NCI-H524 (cell line): ENCODE measurements at places on chromosomes 3 and 15.
A peak's percentile ranks its signal among the peaks of the same experiment; 100 is the strongest.

DNA sequence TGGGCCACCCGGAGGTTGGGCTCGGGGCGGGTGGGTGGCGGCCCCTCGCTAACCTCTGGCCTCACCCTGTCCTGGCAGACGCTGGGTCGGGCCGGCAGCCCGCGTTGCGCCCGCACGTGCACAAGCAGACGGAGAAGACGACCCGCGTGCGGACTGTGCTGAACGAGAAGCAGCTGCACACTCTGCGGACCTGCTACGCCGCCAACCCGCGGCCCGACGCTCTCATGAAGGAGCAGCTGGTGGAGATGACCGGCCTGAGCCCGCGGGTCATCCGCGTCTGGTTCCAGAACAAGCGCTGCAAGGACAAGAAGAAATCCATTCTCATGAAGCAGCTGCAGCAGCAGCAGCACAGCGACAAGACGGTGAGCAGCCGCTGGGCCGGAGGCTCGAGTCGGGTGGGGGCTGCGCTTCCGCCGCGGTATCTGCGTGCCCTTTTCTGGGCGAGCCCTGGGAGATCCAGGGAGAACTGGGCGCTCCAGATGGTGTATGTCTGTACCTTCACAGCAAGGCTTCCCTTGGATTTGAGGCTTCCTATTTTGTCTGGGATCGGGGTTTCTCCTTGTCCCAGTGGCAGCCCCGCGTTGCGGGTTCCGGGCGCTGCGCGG lies 3.7 kb downstream of the ISL2 start:
- no peak for DNase-seq

GRCh38 chr3:130569461-130570365 lies 52.7 kb downstream of the COL6A6 start:
- no peak for DNase-seq

DNA sequence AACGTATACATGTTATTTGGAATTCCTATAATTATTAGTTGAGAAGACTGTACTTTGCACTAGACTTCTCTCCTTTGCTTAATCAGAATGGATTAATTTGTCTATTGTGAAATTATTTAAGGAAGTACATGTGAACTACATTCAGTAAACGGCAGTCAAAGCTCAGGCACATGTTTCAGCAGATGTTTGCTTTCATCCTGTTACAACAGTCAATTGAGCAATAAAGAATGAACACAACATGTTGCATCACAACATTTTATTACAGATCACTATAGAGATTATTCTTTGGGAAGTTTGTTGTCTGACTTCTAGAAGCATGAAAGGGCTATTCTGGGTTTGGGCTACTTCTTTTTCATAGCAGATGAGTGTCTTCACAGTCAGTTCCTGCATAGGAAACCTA lies 39.2 kb downstream of the RAB27A start:
- DNase-seq = no peak

DNA sequence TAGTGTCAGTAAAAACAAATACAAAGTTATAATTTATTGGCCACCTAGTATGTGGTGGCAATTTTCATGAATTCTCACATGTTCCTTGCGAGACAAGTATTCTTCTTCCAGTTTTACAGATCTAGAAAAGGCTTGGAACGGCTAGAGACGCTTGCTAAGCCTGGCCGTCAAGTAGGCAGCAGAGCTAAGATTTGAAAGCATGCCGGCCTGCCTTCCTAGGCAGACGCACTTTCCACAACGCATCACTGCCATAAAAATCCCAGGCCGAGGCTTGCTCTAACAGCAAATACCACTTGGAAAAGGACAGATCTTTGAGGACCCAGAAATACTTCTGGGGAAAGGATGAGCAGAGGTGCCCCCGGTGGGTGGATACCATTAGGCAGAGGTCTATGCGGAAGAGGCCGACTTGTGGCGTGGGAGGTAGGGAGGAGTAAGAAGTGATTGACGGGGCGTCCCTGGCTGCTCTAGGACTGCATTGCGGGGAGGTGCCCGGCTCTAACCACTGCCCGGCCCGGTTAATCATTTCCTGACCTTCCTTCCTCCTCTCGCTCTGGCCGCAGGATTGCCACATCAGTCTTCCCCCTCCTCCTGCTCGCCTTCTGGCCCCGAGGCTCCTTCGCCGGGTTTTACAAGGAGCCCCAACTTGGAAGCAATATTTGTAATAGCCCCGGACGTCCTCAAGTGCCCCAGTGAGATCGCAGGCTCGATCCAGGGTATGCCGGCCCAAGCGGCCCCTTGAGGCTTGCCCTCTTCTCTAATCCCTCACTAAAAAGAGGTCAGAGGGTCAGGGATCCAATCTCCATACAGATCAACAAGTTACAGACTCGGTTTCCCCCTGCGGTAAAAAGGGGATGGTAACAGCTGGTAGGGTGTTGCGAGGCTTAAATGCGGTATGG lies 1.3 kb upstream of the USP3 start:
- no peak for DNase-seq

GRCh38 chr3:114994554-114995341 lies 152.3 kb downstream of the ZBTB20 start:
- no peak for DNase-seq

- DNase-seq = no peak
These were observed 120.8 kb upstream of the HACD2 start for GRCh38 chr3:123705488-123706285.

DNA sequence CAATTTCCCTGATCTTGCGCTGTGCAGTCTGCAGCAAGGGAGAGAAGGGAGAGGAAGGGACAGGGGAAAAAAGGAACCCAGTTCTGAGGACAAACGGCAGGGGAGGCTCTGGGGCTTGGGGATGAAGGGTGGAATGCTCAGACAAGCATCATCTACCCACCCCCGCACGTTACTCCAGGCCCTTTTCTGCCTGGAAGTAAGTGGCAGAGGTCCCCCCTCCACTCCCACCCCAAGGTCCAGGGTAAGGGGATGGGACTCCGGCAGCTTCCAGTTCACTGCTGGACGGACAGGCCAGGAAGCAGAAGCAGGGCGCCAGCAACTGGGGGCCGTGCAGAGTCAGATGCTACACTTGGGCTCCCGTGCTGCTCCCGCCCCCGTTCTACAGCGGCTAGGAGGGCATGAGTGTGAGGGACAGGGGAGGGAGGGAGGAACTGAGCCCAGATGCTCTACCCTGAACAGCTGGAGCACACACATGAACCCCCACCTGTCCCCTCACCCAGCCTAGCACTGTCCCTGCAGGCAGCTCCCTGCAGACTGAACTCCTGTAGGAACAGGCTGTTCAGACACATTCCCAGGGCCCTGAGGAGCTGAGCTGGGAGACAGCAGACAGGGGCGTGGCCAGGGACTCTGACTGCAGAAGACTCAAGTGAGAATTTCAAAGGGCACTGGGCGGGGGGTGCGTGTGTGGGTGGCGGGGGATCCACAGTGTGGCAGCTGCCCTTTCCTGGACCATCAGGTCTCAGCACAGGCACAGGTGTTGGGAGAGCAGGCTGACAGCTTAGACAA lies 59.7 kb downstream of the SENP2 start:
- DNase-seq = peak; percentile 69

DNA sequence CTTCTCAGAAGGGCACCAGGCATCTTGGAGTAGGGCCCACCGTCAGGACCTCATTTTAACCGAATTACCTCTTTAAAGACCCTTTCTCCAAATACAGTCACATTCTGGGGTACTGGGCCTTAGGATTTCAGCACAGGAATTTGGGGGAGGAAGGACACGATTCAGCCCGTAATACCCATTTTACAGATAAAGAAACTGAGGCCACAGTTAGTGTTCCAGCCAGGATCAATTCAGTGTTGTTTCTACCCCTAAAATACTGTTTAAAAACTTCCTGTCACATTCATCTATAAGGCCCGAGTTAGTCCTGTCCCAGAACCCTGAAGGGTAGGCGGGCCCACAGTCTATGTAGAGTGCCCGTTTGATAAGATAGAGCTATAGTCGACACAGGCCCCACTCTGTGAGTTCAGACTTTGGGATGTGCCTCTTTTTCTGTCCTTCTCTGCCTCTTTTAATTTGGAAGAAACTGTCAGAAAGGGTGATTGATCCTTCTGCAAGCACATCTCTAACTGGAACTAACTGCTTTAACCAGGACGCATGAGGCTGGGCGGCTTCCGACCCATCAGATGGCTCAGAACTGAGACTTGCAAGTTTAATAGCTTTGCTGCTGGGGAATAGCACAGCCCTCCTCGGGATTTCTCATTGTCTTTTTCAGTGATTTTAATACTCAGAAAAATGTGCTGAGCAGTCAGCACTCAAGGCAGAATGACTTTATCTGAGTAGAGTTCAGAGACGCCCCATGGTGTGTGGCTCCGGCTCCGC lies 19.5 kb downstream of the BFSP2 start:
- DNase-seq = no peak

DNA sequence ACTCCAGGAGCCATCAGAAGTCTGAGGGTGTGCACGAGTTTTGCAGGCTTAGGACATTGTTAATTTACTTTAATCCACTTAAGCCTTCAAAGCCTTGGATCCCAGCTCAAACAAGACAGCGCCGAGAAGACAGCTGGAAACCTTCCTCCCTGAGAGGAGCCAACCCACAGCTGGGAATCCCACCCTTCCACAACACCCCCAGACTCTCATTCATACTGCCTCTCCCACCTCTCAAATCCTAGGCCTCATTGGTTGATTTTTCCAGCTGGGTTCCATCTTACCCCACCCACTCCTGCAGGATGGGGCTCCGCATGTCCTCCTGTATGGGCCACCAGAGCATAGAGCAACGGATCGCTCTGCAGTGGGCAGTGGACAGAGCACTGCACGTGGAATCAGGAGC lies 80.4 kb downstream of the SEMA5B start:
- peak; percentile 91 for DNase-seq

DNA sequence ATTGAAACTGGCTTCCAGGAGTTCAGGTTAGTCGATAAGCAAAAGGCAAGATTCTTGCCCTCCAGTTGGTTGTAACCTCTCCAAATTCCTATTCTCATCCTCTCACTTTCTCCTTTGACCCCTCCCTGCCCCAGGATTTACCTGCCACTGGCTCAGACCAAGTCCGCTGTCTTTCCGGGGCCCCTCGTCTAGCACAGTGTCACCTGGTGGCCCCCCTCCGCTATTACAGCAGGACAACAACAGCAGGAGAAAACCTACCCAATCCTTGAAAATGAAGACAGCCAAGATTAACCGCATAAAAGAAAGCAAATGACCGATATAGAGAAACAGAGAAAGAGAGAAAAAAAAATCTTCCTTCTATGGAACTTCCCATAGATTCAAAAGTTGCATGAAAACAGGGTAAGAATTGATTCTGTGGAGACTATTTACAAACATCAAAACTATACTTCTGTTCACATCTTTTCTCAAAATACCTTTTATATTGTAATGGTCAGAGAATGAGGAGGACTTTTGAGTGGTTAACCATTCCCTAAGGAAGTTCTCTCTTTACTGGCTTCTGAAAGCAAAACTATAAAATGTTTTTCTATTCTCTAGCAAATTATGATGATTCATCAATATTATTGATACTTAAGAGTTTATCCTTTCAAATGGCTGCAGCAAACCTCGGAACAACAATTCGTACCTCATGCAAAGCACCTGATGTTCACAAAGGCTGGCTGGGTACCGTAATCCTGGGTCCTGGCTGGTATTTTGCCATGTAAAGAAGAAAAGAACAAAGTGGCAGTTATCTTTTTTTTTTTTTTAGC lies 10.0 kb upstream of the ST8SIA2 start:
- no peak for DNase-seq

DNA sequence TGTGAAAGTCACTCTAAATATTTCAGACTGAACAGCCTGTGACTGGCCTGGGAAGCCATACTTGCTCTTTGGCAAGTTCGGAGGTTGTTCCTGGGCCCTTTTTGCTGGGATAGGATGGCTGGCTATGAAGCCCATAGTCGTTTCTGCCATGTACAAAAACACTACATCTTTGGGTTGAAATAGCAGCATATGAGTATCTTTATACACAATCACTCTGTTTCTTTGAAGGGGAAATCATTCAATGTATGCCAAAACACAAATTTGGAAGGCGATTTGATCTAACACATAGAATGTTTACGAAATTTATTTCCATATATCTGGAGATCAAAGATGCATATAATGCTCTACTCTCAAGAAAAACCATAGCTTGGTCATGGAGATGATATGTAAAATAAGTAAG lies 192.9 kb downstream of the SQOR start:
- no peak for DNase-seq

DNA sequence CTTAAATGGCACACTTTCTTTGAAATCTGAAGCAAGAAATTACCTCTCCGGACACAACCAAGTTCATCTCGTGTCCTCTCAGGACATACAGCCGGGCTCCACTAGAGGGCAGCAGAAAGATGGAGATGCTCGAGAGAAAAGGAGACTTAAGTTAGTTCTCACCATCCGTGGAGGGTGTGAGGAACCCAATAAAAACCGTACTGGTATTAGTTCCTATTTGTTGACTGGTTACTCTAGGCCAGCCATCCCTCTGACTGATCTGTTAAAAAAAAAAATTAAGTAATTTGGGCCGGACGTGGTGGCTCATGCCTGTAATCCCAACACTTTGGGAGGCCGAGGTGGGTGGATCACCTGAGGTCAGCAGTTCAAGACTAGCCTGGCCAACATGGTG lies 7.9 kb upstream of the CYP11A1 start:
- DNase-seq = peak; percentile 81

GRCh38 chr3:157201648-157202278 lies 41.8 kb upstream of the CCNL1 start:
- DNase-seq = peak; percentile 83
